ENCODE measurements at places on chromosomes 1 and 21.
A peak's percentile ranks its signal among the peaks of the same experiment; 100 is the strongest.

- no peak overlapping the region for H3K27ac ChIP-seq
- DNase-seq: no peak
- peaks cover 2% of the 10 kb centered on the region for H3K36me3 ChIP-seq
- H3K27me3 ChIP-seq: no peaks in the 10 kb centered on the region
Observed at GRCh38 chr1:193774536-193775323, 588.3 kb upstream of the B3GALT2 start.

DNA sequence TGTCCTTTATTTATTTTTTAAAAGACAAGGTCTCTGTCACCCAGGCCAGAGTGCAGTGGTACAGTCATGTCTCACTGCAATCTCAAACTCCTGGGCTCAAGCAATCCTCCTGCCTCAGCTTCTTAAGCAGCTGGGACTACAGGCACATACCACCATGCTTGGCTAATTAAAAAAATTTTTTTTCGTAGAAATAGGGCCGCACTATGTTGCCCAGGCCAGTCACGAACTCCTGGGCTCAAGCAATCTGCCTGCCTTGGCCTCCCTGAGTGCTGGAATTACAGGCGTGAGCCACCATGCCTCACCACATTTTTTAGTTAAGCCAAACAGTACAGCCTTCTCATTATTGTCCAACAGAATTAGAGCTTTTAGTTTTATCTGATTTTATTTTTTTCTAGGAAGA lies 7.4 kb upstream of the ADAR start:
- H3K27ac ChIP-seq: no peak overlapping the region
- no peaks in the 10 kb centered on the region for H3K36me3 ChIP-seq
- DNase-seq: no peak

DNA sequence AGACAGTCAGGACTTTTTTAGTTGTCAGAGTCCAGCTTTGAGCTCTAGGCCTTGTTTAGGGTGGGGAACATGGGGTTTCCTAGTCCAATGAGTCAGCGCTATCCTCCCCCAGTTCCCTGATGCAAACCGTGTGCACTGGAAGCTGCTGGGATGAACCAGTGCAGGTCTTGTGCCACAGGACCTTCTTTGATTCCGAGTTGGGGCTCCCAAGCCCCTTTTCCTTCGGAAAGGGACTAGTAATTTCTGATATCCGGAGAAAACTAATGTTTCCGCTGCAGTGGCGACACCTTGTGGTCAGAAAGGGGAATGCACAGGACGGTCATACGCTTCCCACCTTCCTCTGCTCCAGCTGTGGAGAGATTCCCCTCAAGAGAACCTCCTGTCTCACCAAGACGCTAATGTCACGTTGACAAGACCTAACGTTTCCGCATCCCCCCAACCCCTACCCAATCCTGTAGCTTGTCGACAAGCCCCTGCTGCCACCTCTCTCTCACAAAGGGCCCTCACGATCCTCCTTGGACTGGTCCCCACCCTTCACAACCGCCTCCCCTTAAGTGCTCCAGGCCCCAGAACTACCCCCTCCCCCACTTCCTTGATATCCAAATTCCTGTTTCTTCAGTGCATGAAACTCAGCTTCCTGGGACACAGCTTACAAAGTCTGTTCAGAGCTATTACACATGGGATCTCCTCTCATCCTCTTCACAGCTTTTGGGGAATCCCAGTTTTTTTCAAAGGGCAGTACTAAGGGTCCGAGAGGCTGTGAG lies 30.9 kb downstream of the GPA33 start:
- DNase-seq: no peak
- H3K36me3 ChIP-seq: no peaks in the 10 kb centered on the region
- peak overlapping the region; percentile 49 for H3K4me3 ChIP-seq

- peaks cover 1% of the 10 kb centered on the region for H3K36me3 ChIP-seq
- H3K27me3 ChIP-seq: no peaks in the 10 kb centered on the region
- H3K4me3 ChIP-seq: peak overlapping the region; percentile 67
- H3K27ac ChIP-seq: peak overlapping the region; percentile 32
- DNase-seq: no peak
Observed at GRCh38 chr1:84301785-84302385, 377 bp downstream of the SAMD13 start.

- peaks cover 10% of the 10 kb centered on the region for H3K4me1 ChIP-seq
- H3K4me3 ChIP-seq: no peak overlapping the region
- H3K36me3 ChIP-seq: no peaks in the 10 kb centered on the region
- H3K27me3 ChIP-seq: peaks cover 2% of the 10 kb centered on the region
Observed at GRCh38 chr1:182720463-182720862, 36.1 kb upstream of the RGS8 start.

GRCh38 chr21:39946199-39946598 lies 79.0 kb downstream of the PCP4 start:
- H3K36me3 ChIP-seq: peaks cover 1% of the 10 kb centered on the region
- no peak overlapping the region for H3K27ac ChIP-seq
- no peak for DNase-seq
- H3K27me3 ChIP-seq: no peaks in the 10 kb centered on the region
- no peak overlapping the region for H3K4me3 ChIP-seq

DNA sequence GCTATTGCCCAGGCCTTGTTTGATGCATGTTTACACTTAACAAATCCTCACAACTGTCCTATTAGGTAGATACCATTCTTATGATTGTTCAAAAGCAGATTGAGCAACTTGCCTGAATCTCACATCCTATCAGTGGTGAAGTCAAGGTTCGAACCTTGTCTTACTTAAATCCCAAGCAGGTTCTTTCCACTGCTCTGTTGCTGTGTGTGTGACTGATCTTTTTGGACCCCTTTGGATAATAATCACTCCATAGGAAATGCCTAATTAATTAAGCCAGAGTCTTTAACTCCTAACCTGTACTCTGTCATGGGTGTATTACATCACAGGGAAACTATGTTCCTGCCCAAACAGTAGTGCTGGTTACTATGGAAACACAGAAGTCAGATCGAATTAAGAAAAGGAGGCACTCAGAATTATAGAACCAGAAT lies 84.2 kb downstream of the SPATA46 start:
- peaks cover 7% of the 10 kb centered on the region for H3K4me1 ChIP-seq
- no peak for DNase-seq
- peaks cover 6% of the 10 kb centered on the region for H3K36me3 ChIP-seq
- no peak overlapping the region for H3K27ac ChIP-seq

- H3K4me1 ChIP-seq: peaks cover 27% of the 10 kb centered on the region
- peaks cover 11% of the 10 kb centered on the region for H3K36me3 ChIP-seq
- no peaks in the 10 kb centered on the region for H3K27me3 ChIP-seq
- H3K4me3 ChIP-seq: no peak overlapping the region
- no peak for DNase-seq
- H3K27ac ChIP-seq: no peak overlapping the region
Observed at GRCh38 chr1:15941044-15941840, 34.7 kb downstream of the ZBTB17 start.

DNA sequence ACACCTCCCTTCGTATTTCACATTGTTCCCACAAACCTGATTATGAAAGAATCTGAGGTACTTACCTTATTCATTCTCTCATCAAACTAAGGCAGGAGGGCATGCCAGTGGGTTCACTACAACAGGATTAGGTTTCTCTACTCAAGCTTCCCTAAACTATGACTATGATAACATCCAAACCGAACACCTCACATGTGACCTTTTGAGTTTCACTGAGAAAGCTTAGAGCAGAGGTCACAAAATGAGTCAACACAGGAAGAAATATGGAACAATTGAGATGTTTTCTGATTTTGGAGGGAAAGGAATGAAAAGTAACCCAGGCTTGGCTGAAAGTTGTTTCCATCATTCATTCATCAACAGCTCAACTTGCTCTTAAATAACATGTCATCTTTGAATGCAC lies 24.1 kb downstream of the UBR4 start:
- H3K27ac ChIP-seq: no peak overlapping the region
- no peaks in the 10 kb centered on the region for H3K27me3 ChIP-seq
- no peaks in the 10 kb centered on the region for H3K4me1 ChIP-seq
- H3K36me3 ChIP-seq: peaks cover 52% of the 10 kb centered on the region
- DNase-seq: no peak

DNA sequence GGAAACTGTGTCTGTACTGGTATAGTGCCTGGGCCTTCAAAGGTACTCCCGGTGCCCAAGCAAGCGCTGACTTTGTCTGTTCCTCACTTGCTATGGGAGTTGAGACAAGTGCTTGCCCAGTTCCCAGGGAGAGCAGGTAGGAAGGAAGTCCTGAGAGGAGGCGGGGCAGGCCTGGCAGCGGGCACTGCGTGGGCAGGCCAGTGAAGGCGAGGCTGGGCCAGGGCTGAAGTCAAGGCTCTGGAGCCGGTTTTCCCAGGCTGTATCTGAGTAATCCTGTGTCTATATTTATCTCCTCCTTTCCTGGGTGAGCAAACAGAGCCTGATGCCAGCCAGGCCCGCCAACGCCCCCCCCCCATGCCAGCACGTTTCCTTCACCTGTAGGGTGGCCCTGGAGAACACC lies 15.9 kb upstream of the EDN2 start:
- H3K27ac ChIP-seq: peak overlapping the region; percentile 81
- H3K4me1 ChIP-seq: peaks cover 62% of the 10 kb centered on the region
- DNase-seq: no peak
- H3K4me3 ChIP-seq: no peak overlapping the region

DNA sequence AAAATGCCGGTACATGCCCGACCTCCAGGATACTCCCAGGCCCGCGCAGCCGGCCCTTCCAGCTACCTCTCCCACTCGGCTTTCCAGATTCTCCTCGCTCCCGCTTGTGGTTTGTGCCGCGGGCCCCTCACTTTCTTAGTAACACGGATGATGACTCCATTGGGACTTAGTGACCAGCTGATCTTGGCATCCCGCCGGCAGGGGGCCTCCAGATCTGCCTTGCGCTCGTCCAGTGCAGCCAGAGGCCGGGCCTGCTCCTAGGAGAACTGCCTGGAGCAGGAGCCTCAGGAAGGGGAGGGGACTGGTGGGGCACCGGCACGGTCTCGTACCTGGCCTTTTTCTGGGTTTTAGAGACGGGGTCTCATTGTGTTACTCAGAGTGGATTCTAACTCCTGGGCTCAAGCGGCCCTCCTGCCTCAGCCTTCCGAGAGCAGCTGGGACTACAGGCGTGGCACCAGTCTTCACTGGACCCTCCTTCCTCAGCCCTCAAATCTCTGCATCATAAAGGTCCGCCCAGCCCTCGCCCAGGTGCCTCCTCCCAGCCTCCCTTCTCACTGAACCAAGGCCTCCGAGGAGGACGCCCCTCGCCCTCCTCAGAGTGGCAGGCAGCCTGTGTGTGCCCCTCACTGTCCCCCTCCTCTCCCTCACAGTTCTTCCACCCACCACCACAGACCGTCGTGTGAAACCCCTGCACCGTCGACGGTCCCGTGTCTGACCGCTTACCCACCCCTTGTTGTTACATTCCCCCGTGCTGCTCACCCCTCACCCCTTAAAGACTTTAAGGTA lies 78.6 kb downstream of the SLC25A24 start:
- peaks cover 11% of the 10 kb centered on the region for H3K27me3 ChIP-seq
- DNase-seq: no peak
- H3K27ac ChIP-seq: no peak overlapping the region
- H3K4me3 ChIP-seq: no peak overlapping the region
- peaks cover 5% of the 10 kb centered on the region for H3K4me1 ChIP-seq

- H3K27me3 ChIP-seq: no peaks in the 10 kb centered on the region
- H3K4me1 ChIP-seq: peaks cover 72% of the 10 kb centered on the region
- H3K27ac ChIP-seq: peak overlapping the region; percentile 10
- DNase-seq: no peak
Observed at GRCh38 chr1:235019471-235019870, 109.2 kb downstream of the TOMM20 start.

GRCh38 chr1:42348498-42348897 lies 13.5 kb upstream of the FOXJ3 start:
- no peak overlapping the region for H3K27ac ChIP-seq
- no peaks in the 10 kb centered on the region for H3K4me1 ChIP-seq
- no peaks in the 10 kb centered on the region for H3K36me3 ChIP-seq
- H3K4me3 ChIP-seq: no peak overlapping the region
- DNase-seq: no peak

GRCh38 chr1:150420560-150421265 lies 56.8 kb downstream of the RPRD2 start:
- no peak overlapping the region for H3K4me3 ChIP-seq
- no peak for DNase-seq
- peaks cover 4% of the 10 kb centered on the region for H3K36me3 ChIP-seq
- H3K27ac ChIP-seq: no peak overlapping the region

DNA sequence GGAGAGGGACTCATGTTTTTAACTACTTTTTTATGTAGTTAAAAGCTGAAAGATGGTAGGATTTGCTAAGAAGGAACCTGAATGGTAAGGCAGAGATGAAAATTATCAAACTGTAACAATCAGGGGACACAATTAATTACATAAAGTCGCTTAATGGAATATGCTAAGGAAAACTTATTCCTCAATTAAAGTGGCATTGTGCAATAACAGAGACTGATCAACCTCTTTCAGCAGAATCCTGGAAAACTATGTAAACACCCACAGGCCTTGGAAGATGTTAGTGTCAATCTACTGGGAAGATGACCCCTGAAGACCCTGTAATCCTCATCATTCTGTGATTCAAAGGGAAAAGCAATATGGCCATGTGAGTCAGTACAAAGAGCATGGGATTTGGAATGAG lies 46.8 kb upstream of the NPL start:
- no peak overlapping the region for H3K4me3 ChIP-seq
- H3K27ac ChIP-seq: no peak overlapping the region
- H3K4me1 ChIP-seq: no peaks in the 10 kb centered on the region
- H3K27me3 ChIP-seq: no peaks in the 10 kb centered on the region
